Activated T-cell treated with anti-CD3 and anti-CD28 coated beads, Interleukin-2, amount 50 U/mL, for 48 hours (primary cell): ENCODE measurements at places on chromosomes 5 and 9.

DNA sequence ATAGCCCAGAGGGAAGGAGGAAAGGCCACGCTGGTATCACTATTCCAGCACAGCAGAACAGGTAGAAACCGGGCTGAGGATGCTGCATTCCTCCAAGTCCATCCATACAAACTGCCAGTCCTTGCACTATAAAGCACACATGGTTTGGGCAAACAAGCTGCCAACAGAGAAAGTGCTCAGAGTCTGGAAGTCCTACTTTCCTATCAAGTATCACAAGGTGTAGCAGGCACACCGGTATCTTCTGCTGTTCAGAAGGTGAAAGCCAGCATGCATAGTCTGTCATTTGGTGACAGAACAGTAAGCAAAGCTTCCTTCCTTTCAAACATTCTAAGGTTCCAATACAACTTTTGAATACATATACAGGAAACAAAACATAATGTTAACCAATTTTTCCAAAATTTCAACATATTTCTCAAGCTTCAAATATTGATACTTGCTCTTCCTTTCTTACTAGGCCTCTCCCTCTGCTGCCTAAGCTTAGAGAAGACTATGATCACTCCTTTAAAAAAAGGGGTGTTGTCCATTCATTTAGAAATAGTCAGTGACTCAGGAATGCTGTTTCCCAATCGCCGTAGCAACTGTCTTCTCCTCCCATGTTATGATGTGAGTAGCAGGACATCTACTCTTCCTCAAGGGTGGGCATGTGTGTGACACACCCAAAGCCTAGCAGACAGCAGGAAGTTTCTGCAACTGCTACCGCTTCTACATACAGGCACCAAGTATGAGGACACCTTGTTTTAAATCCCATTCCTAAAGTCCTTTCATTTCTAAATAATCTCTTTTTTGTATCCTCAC, 14.7 kb downstream of the DIAPH1 start:
- no peak for DNase-seq

DNA sequence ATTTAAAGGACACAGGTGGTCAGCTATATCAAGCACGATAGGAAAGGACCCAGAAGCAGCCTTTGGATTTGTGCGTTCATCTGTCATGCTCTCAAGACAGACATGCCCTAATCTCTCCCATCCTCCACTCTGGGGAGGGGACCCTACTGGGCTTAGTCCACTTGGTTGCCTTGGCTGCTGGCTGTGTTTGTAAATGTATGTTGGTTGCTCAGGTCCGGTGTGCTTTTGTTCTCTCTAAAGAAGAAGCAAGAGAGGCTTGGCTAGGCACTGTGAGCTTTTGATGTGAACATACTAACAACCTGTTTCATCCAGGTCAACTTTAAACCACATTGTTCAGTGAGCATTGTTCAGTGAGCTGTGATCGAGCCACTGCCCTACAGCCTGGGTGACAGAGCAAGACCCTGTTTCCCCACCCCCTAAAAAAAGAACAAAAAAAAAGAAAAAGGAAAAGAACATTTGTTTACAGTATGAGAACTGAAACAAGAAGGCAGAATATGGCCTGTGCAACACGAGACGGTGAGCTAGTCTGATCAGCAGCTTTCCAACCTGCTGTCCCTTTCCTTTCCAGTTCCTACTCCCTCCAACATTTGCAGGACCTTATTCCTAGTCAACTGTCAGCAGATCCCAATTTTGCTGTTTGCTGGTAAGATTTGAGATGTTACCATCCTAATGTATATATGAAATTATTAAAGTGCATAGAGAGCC, 228.3 kb downstream of the ARHGAP26 start:
- DNase-seq, result no peak

- no peak for DNase-seq
Observed at GRCh38 chr5:150138551-150139265, 16.9 kb downstream of the PDGFRB start.

DNA sequence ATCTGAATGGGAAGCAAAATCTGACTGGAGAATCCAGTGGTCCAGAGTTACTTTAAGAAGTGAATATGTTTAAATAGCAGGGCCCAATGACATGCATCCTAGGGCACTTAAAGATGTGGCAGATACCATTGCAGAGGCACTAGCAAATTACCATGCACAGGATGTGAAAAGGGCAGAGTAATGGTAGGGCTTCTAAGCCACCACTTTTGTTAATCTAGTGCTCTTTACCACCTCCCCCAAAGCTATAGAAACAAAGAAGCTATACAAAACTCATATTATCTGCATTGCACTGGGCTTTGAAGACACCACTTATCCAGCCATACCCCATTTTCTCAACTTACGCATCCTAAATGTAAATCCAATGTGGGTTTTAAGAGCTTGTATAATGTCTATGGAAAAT, 81.2 kb downstream of the ZCCHC7 start:
- DNase-seq, result no peak

DNA sequence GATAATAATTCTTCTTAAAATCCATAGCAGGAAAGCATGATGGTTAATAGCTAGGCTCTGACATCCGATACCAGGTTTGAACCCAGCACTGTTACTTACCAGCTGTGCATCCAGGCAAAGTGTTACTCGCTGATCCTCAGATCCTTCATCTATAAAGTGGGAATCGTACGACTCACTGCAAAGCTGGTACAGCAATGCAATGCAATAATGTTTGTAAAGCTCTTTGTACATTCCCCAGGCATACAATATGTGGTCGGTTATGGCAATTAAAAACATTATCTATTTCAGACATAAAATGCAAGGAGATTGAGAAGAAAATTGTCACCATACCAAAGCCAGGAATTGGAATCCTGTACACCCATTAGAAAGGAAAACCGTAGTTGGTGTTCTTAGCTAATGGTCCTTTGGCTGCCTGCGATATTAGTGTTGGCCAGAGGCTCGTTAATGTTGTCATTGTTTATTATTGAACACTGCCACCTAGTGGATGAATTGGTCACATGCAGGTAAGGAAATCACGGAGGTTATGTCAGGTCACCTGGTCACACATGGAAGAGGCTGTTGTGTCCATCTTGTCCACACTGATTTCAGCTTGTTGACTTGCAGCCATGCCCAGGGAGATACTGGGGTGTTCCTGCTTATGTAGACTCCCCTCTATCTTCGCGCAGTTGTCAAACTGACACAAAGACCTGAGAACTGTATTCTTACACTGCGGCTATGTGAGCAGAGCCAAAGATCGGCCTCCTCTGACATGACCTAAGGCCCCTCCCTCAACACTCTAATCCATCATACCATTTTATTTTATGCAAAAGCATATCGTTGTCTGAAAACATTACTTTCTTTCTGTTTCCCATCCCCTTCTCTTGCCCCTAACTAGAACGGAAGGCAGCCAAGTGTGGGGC, 87.5 kb upstream of the PPP2R2B start:
- peak; percentile 41 for DNase-seq
